ENCODE measurements at places on chromosomes 5 and 9.

GRCh38 chr9:99921875-99922710 is 15.6 kb downstream of the STX17 start:
- no peak for DNase-seq

DNA sequence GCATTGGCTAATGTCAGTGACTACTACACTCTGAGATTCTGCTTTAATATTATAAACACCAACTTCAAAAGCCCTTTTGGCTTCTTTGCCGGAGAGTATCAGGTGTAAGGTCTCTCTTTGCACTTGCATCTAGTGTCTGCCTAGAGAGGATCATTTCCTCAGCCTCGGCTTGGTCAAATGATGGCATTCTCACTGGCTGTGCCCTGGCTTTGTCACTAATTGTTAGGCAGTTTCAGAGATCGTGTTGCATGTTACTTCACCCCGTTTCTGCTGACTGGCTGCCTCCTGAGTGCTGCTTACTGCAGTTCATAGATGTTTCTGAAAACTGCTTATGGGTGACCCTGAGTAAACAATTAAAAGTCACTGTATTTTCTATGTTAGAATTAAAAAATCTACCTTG is 48.8 kb downstream of the SLC1A3 start:
- no peak for DNase-seq

- no peak for DNase-seq
Measured at GRCh38 chr9:69549310-69550202, 122.6 kb downstream of the APBA1 start.

GRCh38 chr9:108108280-108108851 is 618.8 kb upstream of the KLF4 start:
- DNase-seq = no peak

DNA sequence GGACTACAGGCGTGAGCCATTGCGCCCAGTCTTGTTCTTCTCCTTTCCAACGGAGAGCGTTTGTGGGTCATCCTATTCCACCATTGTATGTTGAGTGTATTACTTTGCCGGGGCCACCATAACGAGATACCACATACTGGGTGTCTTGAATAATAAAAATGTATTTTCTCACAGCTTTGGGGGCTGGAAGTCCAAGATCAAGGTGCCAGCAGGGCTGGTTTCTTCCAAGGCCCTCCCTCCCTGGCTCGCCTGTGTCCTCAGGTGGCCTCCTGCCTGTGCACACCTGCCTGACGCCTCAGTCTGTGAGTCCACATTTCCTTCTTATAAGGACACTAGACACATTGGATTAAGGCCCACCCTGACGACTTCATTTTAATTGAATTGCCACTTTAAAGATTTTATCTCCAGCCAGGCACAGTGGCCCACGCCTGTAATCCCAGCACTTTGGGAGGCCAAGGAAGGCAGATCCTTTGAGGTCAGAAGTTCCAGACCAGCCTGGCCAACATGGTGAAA is 175.1 kb downstream of the C9orf50 start:
- DNase-seq = no peak

GRCh38 chr5:16857635-16858034 is 78.5 kb downstream of the MYO10 start:
- DNase-seq = no peak

GRCh38 chr9:8508671-8509290 is 709.2 kb upstream of the DMAC1 start:
- no peak for DNase-seq

GRCh38 chr5:141598391-141599345 is 20.1 kb downstream of the DIAPH1 start:
- DNase-seq = no peak

DNA sequence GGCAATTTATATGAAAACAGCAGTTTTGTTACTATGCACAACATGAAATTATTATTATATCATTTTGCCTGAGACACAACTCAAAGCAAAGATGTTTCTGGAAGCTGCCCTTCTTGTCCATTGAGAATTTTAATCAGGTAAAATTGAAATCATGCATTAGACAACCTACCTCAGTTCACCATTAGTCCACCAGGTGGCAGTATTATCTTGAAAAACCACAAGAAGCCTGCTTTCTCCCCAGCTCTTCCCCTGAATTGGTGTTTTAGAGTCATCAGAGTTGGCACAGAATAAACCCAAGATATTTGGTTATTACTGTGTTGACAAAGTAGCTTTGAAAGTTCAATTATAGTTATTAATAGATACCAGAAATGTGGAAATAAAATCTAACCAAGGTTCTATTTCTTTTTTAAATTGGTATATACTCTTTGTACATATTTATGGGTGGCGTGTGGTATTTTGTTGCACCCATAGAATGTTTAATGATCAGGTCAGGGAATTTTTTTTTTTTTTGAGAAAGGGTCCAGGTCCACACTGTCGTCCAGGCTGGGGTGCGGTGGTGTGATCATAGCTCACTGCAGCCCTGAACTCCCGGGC is 25.7 kb downstream of the UTP15 start:
- DNase-seq = peak; percentile 5

DNA sequence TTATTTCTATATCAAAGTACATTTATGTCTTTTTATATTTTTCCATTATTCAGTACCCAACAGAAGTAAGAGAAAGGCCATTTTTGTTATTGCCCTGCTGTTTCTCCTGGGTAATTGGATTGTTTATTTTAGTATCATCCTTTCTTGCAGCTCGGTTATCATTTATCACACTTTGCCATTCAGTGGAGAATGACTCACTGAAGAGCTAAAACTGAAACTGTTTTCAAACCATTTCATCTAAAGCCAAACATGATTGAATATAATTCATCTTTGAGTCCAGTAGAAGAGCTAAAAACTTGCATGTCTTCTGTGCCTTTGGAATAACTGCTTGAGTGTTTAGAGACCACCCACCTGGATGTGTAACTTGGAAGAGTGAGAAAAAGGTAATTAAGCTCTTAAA is 139.5 kb upstream of the PRDM9 start:
- DNase-seq = no peak

DNA sequence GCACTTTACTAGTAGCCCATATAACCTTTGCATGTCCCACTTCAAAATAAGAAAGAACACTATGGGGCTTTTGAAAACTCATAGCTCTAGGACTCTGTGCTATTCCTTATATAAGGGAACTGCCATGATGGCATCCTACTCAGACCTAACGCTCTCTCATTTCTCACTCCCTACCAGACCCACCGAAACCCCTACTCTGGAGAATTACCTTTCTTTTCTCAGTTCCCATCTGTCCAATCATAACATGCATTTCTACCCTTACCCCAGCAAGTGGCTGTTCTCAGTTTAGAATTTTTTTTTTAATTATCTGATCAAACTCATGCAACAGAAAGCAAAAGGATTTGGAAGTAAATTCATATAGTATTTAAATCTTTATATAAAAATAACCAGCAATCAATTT is 27.3 kb downstream of the CARNMT1 start:
- DNase-seq = no peak

DNA sequence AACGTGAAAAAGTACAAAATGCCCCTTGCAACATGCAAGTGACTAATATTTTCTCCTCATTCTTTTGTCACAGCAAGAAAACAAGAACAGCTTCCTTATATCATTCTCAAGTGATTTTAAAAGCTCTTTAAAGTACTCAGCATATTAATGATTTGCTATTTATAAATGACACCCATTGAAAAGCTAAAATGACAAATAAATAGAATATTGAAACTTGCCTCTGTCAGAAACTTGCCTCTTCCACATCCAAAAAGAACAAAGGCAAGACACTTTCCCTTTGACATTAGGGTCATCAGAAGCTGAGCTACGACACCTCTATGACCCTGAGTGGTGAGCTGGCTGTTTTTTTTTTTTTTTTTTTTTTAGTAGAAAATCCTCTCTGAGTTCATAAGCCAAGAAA is 339.6 kb upstream of the ITGA1 start:
- no peak for DNase-seq

- no peak for DNase-seq
Measured at GRCh38 chr9:33177639-33178038, 10.5 kb upstream of the B4GALT1 start.

- no peak for DNase-seq
Measured at GRCh38 chr9:137383081-137383783, 39.7 kb downstream of the EXD3 start.

- DNase-seq = no peak
Measured at GRCh38 chr5:131288328-131288727, 24.5 kb downstream of the CDC42SE2 start.

GRCh38 chr9:108565651-108566378 is 290.0 kb downstream of the ACTL7B start:
- DNase-seq = no peak

DNA sequence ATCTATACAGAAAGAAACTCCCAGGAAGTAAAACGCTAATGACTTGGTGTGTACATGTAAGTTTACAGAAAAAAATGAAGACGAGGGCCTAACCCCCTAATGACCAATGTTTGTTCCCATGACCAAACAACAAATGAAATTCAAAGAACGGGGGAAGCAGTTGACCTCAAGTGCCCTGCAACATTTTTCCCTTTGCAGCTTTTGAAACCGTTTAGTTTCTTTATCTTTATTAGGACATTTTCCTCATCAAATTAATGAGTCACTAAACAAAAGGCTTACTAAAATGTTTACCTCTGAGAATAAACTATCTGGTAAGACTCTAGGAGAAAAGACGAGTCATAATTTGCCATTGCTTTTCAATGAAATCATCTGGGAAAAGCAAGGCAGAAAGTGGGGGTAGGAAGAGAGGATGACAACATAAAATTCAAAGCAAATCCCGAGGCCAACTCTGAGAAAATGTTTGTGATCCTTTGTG is 57.4 kb downstream of the LHFPL2 start:
- DNase-seq = no peak

DNA sequence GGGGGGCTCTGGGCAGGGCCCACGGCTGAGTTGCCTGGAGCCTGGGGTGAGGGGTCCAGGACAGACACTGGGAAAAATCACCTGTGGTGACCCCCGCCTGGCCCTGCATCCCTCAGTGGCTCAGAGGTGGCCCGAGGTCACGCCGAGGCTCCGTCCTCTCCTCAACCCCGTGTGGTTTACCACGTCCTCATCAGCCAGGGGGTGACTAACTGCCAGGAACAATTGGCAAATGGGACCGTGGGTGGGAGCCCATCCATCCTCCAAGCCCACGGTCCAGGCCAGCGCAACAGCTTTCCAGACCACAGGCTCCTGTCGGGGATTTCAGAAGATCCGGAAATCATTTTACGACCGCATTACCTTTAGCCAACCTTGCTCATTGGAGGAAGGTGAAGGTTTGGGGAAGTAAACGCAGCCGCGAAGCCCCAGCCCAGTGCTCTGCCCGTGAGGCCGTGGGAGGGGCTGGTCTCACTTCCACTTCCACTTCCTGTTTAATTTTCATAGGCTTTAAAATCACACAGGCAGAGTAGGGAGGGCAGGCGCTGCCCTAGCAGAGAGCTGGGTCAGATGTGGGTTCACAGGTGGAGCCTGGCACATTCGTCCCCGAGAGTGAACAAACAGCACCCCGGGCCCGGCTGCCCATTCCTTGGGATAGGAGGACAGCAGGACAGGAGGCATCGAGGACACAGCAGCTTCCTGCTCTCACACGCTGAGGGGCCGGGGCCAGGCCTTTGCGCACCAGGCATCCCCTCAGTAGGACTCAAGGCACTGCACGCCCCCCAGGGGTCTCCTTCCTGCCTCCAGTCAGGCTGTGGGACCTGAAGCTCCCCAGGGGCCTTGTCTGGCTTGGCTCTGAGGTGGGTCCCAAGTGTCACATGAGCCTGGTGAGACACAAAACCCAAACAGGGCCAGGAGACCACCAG is 19.8 kb upstream of the SLC9A3 start:
- no peak for DNase-seq

DNA sequence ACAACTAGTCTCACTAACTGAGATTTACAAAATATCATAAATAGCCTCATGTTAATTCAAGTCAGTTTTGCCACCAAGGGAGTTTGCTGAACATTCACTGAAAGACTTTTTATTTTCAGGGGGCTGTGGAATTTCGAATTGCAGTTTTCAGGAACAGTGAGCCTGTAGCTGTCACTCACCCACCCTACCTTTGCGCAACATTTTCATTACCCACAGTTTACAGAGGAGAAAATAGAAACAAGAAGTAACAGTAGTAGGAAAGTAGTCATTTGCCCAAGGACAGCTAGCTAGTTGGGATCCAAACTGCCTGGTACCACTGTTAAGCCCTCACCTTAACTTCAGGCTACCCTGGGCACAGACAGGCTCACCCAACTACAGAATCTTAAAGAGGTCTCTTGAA is 154.1 kb downstream of the ADAMTS12 start:
- DNase-seq = no peak

GRCh38 chr5:110105692-110106091 is 416.0 kb downstream of the MAN2A1 start:
- no peak for DNase-seq

GRCh38 chr9:37632479-37632878 is 18.3 kb upstream of the FRMPD1 start:
- DNase-seq = no peak

DNA sequence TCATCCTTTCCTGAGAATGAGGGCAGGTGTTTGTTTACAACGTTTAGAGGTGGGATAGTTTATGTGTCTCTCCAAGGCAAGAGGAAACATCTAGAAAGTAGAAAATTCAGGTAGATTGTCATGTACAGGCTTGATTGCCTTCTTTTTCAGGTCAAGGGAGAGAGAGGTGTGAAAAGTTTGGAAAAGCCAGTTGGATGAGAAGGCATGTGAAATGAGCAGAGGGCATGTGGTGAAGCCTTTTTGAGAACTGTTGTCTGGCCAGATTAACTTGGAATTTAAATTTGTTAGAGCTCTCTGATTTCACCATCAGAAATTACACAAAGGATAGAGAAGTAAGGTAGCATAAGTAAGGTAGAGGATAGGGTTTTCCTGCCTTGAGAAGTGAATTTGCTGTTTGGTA is 74.6 kb downstream of the SNX24 start:
- DNase-seq = no peak

DNA sequence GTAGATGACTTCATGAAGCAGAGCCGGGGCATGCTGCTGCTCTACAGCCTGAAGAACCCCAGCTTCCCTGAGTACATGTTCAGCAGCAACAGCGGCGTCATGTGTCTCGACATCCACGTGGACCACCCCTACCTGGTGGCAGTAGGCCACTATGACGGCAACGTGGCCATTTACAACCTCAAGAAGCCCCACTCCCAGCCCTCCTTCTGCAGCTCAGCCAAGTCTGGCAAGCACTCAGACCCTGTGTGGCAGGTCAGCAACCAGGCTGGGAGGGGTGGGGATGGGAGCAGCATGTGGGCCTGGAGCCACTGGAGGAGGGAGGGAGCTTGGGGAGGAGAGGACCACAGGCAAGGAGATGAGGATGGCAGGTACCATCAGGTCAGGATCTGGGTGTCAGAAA is 16.2 kb downstream of the ENHO start:
- no peak for DNase-seq

- no peak for DNase-seq
Measured at GRCh38 chr9:77019926-77020412, 514 bp downstream of the FOXB2 start.

GRCh38 chr9:68446836-68447235 is 90.4 kb downstream of the PGM5 start:
- no peak for DNase-seq
